SK-MEL-5 (cell line): ENCODE measurements at places on chromosomes 7 and 10. TPM values are rescaled to one million over a fixed set of nuclear protein-coding genes. Genes with fewer than 3 reads are reported as not detected.

The FRMPD2 gene
- not detected in 2 replicates for total RNA-seq

The PRRT4 gene
- total RNA-seq, result 0.37 and 0.85 TPM in 2 replicates

The NKX2-3 gene
- 0.19 and 0.24 TPM in 2 replicates for total RNA-seq

GRCh38 chr10:117312430-117312829, 62.8 kb downstream of the PDZD8 start:
- no peak for DNase-seq

DNA sequence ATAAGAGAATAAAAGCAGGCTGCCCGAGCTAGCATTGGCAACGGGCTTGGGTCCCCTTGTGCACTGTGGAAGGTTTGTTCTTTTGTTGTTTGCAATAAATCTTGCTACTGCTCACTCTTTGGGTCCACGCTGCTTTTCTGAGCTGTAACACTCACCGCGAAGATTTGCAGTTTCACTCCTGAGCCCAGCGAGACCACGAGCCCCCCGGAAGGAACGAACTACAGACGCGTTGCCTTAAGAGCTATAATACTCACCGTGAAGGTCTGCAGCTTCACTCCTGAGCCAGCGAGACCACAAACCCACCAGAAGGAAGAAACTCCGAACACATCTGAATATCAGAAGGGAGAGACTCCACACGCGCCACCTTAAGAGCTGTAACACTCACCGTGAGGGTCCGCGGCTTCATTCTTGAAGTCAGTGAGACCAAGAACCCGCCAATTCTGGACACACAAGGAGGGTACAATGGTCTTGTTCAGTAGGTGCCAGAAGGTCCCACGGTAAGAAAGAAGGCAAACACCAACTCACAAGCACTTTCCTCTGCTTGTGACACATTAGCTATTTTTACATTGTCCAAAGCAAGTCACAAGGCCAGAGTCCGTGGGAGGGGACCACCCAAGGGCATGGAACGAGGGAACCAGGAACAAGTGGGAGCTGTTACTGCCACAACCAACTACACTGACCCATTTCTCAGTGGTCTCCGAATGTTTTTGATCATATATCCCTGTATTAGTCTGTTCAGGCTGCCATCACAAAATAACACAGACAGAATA, 29.2 kb upstream of the CACUL1 start:
- no peak for DNase-seq

- DNase-seq, result no peak
These were observed 1.4 kb downstream of the TMEM130 start for GRCh38 chr7:98868450-98868849.
